HFFc6 (cell line): ENCODE measurements at places on chromosomes 13 and 19. TPM values are rescaled to one million over a fixed set of nuclear protein-coding genes. Genes with fewer than 3 reads are reported as not detected.
A peak's percentile ranks its signal among the peaks of the same experiment; 100 is the strongest.

The CALR3 gene
- total RNA-seq, result not detected in 3 replicates

The ATP4A gene
- not detected in 3 replicates for total RNA-seq

The SULT2B1 gene
- total RNA-seq, result 0.33 TPM in 1 of 3 replicates, not detected in the others

DNA sequence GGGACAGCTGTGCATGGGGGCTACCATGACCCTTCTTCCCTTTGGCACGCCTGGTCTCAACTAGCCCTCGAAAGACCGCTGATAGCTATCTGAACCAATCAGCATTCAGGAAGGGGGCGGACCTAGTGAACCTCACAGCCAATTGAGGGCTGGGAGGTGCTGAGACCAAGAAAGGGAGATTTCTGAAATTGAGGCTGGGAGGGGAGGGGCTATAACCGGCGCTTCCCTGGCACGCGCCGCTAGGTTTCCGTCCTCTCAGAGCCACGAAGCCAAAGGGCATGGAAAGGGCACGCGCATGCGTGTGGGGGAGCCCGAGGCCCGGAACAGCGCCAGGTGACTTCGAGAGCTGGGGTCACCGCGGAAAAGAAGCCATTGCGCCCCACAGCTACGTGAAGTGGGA, 4.2 kb upstream of the PAFAH1B3 start:
- H3K36me3 ChIP-seq, result peaks cover 5% of the 10 kb centered on the region
- H3K27me3 ChIP-seq, result peaks cover 12% of the 10 kb centered on the region
- H3K27ac ChIP-seq, result no peak overlapping the region
- H3K4me1 ChIP-seq, result peaks cover 23% of the 10 kb centered on the region

DNA sequence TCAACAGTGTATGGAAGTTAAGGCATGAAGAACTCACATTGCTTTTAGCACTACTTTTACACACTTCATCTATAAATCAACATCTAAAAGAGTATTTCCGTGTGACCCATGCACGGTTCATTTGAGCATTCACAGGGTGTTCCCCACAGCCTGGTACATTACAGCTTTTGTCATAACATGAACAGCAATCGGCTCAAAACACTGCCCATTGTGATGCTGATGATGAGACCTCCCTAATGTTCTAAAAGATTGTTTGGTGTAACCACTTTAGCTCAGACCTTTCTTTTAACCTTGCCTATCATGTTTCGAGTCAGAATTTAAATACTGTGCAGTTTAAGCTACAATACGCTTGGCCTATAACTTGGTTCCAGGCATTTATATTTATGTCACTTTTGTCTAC, 4.1 kb upstream of the KLF5 start:
- H3K27me3 ChIP-seq, result no peaks in the 10 kb centered on the region; the same call in 1 of the 2 replicates
- peaks cover 37% of the 10 kb centered on the region for H3K4me1 ChIP-seq
- DNase-seq, result no peak
- H3K36me3 ChIP-seq, result no peaks in the 10 kb centered on the region
- no peak overlapping the region for H3K27ac ChIP-seq

DNA sequence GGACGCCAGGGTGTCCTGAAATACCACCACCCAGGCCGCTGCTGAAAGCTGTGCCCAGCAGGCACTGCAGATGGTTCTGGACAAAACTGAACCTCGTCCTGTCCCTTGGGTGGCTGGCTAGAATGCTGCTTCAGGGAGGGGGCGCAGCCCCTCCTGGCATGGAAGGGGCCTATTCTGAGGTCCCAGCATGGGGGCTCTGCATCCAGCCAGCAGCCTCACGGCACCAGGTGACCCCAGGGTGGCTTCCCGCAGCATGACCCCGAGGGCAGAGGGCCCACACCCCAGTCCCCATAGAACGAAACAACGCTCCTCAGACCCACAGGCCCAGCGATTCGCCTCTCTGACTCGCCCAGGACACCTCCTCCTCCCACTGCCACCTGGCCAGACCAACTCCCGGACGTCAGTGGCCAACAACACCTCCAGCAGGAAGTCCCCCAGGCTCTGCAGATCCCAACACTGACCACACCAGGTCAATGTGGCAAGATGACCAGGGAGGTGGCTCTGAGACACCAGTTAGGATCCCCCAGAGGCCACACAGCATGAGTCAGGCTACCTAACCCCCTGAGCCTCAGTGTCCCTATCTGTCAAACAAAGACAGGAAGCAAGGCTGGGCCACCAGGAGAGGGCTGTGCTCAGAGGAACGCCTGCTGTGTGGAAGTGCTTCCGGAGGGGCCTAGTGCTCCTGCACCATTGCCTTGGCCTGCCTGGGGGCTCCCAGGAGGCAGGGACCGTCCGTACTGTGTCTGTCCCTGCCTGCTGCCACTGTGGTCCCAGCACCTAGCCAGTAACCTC, 6.1 kb downstream of the MKNK2 start:
- H3K36me3 ChIP-seq, result no peaks in the 10 kb centered on the region
- peaks cover 5% of the 10 kb centered on the region; the same call in 1 of the 2 replicates for H3K4me1 ChIP-seq
- no peak overlapping the region for H3K4me3 ChIP-seq
- H3K27ac ChIP-seq, result no peak overlapping the region
- H3K27me3 ChIP-seq, result no peaks in the 10 kb centered on the region; the same call in 1 of the 2 replicates

DNA sequence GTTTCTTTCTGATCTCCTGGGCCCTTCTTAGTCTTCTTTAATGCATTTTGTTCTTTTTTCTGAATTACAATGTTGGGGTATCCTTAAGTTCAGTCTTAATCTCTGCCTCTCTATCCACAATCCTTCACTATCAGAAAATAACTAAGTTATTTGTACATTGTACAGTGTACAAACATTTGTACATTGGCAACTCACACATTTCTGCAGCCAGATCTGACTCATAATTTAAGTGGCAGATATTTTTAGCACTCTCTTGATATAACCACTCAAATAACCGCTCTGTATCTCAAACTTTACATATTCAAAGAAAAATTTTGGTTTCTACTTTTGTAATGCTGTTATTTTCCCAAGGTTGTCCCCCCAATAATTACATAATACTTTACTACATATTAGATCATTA, 691.1 kb upstream of the SPRY2 start:
- H3K27ac ChIP-seq, result no peak overlapping the region
- DNase-seq, result no peak
- H3K4me1 ChIP-seq, result no peaks in the 10 kb centered on the region
- H3K36me3 ChIP-seq, result no peaks in the 10 kb centered on the region

- no peak overlapping the region for H3K4me3 ChIP-seq
- H3K27me3 ChIP-seq, result no peaks in the 10 kb centered on the region; the same call in none of the 2 replicates
- H3K4me1 ChIP-seq, result peaks cover 13% of the 10 kb centered on the region
- DNase-seq, result peak; percentile 78
Measured at GRCh38 chr13:38308736-38309135, 40.9 kb upstream of the UFM1 start.

- H3K4me1 ChIP-seq, result peaks cover 25% of the 10 kb centered on the region
- no peak for DNase-seq
- no peak overlapping the region for H3K4me3 ChIP-seq
- no peaks in the 10 kb centered on the region for H3K27me3 ChIP-seq
- no peaks in the 10 kb centered on the region for H3K36me3 ChIP-seq
Measured at GRCh38 chr13:43291287-43292060, 268.1 kb downstream of the DNAJC15 start.
